ENCODE measurements at places on chromosomes 2 and 18.

- no peak for DNase-seq
Observed at GRCh38 chr18:35876243-35876642, 96.2 kb upstream of the RMP24 start.

DNA sequence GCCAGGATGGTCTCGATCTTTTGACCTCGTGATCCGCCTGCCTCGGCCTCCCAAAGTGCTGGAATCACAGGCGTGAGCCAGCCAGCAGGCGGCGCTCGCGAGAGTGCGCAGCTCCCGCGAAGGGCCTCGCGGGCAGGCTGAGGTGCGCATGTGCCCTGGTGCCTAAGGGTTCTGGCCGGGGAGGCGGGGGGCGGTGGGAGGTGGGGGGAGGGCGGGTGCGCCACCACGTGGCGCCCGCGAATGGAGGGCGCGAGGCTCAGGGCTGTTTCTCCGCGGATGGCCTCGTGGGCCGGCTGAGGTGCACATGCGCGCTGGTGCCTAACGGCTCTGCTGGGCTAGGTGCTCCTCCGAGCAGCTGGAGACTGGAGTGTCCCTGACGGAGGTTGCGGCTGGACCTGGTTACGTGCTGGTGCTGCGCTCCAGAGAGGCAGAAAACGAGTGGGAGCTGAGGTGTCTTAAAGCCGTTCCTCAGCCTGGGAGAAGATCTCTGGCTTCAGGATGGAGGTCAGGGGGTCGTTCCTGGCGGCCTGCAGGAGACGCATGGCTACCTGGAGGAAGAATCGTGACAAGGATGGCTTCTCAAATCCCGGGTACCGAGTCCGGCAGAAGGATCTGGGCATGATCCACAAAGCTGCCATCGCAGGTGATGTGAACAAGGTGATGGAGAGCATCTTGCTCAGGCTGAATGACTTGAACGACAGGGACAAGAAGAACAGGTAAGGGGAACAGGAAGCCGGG lies at the start of gene ANKRD62:
ANKRD62 (plus strand) TSS at position 324 of the 738 bp plus-strand sequence; CDS start at position 499, 175 bp downstream.
- no peak for DNase-seq

DNA sequence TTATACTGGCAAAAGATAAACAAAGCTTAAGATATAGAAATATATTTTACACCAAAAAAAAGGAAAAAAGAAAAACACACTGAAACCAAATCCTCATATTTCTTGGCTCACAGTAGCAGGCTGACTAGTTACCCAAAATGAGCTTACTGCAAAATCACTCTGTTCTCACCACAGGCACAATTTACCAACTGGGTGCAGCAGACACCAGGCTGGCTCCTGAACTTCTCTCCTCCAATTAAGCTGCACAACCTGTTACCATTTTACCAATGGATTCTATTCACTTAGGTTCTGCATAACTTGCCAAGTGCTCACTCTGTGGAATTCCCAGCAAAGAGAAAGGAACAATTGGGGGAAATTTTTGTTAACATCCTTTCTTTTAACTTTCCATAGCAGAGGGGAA lies 679.3 kb downstream of the ZEB2 start:
- no peak for DNase-seq

- no peak for DNase-seq
Observed at GRCh38 chr18:14085770-14086457, 46.3 kb downstream of the ZNF519 start.

DNA sequence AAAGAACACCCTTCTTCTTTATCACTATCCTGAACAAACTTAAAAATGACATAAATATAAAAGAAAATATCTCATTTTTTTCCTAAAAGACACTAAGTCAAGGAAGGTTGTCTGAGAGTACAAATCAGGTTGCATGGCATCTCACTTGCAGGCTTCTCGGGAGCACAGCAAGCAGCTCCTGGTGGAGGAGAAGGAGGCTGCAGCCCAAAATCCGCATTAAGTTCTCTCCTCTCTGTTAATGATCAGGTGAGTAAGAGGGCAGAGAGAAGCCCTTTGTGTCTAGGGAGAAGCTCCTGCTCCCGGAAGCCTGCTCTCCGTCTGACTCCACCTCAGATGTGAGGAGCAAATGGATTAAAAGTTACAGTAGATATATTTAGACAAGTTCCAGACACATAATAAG lies 35.0 kb upstream of the DOK6 start:
- no peak for DNase-seq

GRCh38 chr2:68865108-68865507 lies 6.1 kb downstream of the BMP10 start:
- DNase-seq = no peak

GRCh38 chr18:58335223-58335622 lies 291.2 kb downstream of the NEDD4L start:
- DNase-seq = no peak

DNA sequence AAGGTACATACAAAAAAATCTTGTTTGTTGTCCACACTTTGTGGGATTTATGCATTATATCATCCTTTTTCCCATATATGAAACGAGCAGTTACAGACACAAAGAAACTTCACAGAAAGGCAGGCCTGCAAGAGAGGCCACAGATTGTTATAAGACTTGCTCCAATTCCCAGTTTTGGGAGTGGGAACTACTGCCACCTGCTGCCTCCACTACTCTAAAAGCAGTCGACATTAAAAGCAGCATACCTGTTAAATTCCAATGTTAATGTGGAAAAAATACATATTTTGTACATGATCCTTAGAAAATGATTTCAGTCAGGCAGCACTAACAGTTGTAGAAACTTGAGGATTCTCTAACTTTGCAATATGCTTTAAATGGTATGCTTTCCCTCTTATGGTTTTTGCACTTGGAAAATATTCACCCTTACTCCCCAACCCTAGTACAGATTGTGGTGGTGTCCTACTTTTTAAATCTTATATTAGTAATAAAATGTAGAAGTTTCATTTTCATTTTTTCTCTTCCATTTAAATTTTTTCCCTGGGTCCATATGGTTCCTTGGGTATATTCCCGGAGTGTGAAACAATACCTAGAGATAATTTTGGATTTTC lies 37.9 kb downstream of the SLC38A11 start:
- peak; percentile 40 for DNase-seq
